Spinal cord (tissue), 10 donors: ENCODE measurements at places on chromosomes 12 and 14. TPM values are rescaled to one million over a fixed set of nuclear protein-coding genes. Genes with fewer than 3 reads are reported as not detected.

DNA sequence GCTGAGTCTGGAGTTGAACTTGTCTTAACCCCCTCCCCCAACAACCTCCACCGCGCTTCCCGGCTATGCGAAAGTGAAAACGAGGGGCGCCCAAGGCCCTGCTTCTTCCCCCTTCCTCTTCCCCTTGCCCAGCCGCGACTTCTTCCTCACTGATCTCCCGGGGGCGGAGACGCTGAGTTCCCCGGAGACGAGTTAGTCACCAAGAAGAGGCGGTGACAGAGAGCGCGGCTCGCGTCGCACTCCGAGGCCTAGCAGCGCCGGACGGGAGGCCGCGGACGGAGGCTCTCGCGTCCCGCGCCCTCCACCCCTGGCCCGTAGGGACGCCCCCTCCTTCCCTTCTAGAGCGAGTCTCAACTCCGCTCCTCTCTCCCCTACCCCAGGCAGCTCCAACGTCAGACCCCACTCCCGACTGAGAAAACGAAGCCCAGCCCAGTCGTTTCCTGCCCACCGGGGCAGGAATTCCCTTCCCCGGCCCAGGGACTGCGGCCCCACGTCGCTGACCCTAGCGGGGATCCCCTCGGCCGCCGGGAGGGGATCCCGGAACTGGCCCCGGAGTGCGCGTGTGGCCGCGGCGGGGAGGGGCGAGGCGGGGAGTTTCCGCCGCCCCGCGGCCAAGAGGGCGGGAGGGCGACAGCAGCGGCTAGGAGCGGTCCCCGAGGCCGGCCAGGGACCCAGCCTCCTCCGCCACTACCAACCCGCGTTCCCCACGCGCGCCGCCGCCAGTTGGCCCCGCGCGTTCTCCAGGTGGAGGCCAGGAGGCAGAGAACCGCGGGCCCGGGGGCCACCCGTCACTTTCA is 1.4 kb downstream of the BAZ1A start:
- peak; percentile 57 for DNase-seq

The NKX2-1 gene
- polyA plus RNA-seq, result not detected

DNA sequence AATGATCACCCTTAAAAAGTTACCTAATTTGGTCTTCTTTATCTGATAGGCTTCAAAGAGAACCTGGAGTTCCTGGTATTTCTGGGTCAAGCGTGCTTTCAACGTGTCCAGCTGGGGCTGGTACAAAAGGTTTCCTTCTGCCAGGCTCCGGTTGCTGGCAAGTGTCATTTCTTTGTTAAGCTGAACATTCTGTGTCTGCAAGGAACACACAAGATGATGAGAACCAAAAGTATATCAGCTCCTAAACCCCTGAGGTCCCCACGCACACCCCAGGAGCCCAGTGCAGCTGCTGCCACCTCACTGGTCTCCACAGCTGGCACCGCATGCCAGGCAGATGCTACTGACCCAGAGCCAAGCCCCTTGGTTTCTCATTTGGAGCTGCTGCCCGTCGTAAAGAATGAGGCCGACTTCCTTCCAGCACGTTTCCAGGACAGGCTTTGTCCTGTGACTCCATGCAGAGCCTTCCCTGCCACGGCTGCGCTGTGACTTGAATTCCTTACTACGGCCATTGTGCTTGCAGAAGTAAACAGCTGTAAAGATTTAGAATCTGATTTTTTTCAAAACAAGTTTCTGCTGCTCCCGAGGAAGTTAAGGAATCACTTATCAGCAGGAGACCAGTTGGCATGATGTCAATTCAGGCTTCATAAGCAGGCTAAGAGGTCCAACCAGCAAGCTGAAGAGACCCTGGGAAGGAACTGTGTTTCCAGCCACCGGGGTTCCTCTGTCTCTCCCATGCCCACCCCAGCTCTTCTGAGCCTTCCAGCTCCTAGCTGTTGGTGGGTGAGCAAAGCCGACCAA is 24.9 kb downstream of the VPS37B start:
- no peak for DNase-seq

- no peak for DNase-seq
These were observed 30.5 kb upstream of the ITPR2 start for GRCh38 chr12:26863515-26863914.

- DNase-seq, result no peak
These were observed 60.5 kb upstream of the OR10AD1 start for GRCh38 chr12:48263617-48264016.

GRCh38 chr14:71117839-71118743 is 210.8 kb downstream of the PCNX1 start:
- DNase-seq, result no peak

DNA sequence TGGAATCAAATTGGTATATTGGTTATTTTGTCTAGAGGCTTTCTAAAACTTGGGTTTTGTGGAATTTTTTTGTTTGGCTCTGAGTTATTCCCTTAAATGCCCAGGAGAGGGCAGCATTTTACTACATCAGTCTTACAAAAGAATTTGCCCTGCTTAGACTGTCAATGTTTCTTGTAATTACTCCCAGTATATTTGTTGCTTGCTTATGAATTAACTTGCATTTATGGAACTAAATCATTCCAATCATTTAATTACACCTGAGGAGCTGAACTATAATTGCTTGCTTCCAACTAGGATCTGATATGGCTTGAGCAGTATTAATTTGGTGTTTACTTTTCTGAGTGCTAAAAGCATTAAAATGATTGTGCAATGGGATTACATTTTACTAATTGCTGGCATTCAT is 48.7 kb downstream of the MIPOL1 start:
- peak; percentile 10 for DNase-seq

- no peak for DNase-seq
These were observed 138.3 kb downstream of the EGLN3 start for GRCh38 chr14:33812601-33813000.

- no peak for DNase-seq
These were observed 38.0 kb downstream of the ADIPOR2 start for GRCh38 chr12:1728824-1729223.

The REP15 gene
- polyA plus RNA-seq, result 1.1 TPM

DNA sequence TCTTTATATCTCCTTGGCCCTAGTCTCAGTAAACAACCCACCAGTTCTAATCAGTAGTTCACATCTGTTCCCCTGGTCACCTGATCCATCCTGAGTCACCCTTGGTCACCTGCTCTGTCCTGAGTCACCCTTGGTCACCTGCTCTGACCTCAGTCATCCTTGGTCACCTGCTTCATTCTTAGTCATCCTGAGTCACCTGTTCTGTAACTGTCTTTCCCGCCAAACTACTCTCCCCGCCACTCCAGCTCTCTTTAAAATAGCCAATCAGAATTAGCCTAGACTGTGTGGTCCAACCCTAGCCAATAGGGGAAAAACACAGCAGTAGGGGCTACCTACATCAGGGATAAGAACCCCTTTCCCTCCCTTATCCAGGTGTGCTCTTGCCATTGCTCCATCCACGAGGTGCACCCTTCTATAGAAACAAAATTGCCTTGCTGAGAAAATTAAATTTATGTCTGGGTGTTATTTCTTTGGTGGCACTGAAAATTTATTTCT is 245.4 kb upstream of the DIO3 start:
- DNase-seq, result no peak

DNA sequence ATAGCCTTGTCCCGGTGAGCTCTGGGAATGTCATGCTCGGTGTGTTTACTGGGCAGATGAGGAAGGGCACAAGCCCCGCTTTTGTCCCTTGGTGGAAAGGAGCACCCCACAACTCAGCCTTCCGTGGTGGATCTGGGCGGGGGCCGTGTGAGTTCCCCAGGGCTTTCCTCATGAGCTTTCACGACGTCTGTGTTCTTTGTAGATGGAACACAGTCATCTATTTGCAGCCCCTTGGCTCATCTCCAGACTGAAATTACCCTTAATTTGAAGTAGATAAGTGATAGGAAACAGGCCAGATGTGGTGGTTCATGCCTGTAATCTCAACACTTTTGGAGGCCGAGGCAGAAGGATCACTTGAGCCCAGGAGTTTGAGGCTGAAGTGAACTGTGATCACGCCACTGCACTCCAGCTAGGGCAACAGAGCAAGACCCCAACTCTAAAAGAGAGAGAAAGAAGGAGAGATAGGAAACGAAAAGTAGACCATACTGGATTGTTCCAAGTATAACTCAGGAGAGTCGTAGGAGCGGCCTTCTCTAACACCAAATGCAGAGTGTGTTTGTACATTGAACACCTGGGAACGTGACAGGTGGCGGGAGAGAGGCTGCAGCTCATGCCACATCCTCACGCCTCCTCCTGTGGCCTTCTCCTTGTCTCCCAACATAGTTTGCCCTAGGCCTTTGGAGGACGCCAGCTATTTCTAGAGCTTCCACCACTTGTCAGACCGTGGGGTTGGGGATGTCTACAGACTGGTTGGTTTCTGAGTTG is 8.8 kb downstream of the P2RX4 start:
- no peak for DNase-seq

The CCDC60 gene
- 0.92 TPM for polyA plus RNA-seq

GRCh38 chr12:121568971-121569751 is 11.7 kb downstream of the KDM2B start:
- no peak for DNase-seq

- peak; percentile 69 for DNase-seq
These were observed 31.1 kb downstream of the SSH1 start for GRCh38 chr12:108826101-108826806.

The C14orf132 gene
- polyA plus RNA-seq, result 125 TPM

The ABCC9 gene
- polyA plus RNA-seq, result 10.2 TPM

DNA sequence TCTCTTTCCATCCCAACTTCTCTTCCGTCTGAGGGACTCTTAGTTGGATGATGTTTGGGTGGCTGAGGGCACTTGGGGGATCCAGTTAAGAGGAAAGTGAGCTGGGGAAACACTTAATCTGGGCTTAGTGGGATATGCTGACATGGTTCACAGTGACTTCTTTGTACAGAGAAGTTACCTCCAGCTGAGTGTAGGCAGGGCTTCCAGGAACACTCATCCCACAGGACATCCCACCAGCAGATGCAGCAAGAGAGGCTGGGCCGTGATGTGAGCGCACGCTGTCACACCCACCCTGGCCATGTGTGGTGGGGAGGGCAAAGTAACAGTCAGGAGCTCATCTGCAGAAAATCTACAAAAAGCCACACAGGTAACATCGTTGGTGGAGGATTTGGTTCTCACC is 832 bp upstream of the CACNA2D4 start:
- no peak for DNase-seq

DNA sequence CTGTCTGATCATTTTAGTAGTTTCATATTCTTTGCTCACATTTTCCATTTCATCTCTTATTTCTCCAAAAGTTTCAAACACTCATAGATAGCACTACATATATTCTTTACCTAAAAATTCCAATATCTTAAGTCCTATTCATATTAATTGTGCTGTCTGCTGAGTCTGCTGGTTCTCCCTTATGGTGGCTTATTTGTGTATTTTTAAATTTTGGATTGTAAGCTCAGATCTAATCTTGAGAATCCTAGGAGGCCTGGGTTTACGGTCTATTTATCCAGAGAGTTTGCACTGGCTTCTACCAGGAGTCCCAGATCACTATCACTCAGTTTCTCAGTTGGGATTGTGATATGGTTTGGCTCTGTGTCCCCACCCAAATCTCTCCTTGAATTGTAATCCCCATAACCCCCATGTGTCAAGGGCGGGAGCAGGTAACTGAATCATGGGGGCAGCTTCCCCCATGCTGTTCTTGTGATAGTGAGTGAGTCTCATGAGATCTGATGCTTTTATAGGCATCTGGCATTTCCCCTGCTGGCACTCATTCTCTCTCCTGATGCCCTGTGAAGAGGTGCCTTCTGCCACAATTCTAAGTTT is 10.2 kb downstream of the NT5DC3 start:
- DNase-seq, result no peak

The SERPINA5 gene
- 2.2 TPM for polyA plus RNA-seq

The PAX9 gene
- 0.29 TPM for polyA plus RNA-seq

GRCh38 chr14:100469632-100470522 is 117.3 kb downstream of the BEGAIN start:
- no peak for DNase-seq

The MUCL1 gene
- not detected for polyA plus RNA-seq

- no peak for DNase-seq
These were observed 132.7 kb upstream of the DYRK2 start for GRCh38 chr12:67515679-67516340.

The OR4L1 gene
- polyA plus RNA-seq, result not detected

- DNase-seq, result no peak
These were observed 12.5 kb upstream of the IFT81 start for GRCh38 chr12:110111476-110112334.

The PLBD1 gene
- polyA plus RNA-seq, result 4.1 TPM
